Fibroblast of upper back skin (primary cell): ENCODE measurements at places on chromosomes 4 and X.

DNA sequence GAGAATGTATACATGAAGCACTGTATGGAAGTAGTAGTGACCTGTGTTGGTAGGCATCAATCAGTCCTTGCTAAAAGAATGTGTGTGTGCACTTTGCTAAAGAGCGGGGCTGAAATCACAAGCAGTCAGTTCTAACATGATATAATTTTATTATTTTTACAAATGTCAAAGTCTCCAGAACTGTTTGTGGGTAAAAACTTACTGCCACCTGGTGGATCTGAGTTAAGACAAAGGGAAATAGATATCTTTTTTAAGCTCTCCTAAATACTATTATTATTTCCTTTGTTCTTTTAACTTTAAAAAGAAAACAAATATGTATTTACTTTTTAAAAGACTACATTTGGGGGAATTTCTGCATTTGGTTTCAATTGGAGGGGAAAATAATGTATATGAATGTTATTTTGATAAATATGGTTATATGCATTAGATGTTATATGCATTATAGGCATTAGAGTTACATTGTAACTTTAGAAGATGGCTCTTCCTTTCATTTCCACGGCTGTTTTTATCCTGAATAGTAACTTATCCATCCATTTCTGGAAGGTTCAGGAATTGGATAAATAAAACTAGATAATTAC, 7.8 kb upstream of the CLOCK start:
- DNase-seq, result peak; percentile 57

DNA sequence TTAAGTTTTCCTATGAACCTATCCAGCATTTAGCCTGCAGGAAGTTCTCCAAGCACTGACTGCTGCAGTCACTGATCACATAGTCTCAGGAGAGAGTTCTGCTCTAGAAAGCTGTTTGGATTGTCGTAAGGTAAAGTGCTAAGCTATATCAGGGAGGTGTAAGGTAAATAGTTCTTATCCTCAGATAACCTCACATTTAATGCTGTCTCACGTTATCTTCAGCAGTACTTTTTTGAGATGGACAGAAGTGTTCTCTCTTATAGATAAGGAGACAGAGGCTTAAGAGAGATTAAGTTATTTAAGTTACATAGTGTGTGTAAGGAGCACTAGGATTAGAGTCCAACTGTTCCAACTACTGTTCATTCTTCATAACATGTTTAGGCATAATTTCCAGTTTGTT, 77.9 kb downstream of the STIM2 start:
- no peak for DNase-seq

- peak; percentile 0 for DNase-seq
Observed at GRCh38 chrX:134171661-134172587, 65.1 kb upstream of the CCDC160 start.

DNA sequence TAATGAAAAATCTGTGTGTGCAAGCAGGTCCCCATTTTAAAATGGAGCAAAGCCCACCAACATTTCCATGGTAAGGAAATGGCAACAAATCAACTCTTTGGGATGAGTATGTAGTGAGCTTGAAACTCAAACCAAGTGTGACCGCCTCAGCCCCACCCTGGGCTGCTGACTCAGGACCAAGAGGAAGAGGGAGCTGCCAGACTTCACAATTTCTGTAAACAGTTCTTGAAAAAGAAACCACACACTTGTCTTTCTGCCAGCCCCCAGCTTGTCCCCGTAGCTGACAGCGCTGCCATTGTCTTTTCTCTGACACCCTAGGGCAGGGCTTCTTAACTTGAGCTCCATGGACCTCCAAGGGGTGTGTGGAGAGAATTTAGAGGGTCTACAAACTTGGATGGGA, 10.3 kb downstream of the RTL5 start:
- DNase-seq, result peak; percentile 73

DNA sequence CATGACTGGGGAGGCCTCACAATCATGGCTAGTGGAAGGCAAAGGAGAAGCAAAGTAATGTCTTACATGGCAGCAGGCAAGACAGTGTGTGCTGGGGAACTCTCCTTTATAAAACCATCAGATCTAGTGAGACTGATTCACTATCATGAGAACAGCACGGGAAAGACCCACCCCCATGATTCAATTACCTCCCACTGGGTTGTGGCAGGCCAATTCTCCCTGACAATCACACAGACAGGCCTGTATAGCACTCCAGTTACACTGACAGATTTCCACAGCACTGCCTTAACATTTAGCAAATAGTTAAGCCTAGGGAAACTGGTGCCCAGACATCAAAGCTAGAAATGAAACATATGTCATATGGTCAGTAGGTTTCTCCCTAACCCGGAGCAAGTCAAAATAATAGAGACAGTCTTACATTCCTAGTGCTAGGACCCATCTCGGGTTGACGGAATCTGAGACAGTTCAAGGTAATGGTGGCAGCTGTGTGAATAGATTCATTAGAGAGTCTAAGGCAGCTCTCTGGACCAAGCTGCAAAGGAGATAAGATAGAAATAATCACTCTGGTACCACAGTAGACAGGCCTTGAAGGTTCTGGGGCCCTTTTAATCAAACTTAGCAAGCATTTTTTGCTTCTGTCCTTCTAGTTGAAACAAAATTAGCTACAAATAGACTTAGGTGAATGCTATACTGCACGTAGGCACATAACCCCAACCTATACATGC, 9.4 kb upstream of the HERC5 start:
- DNase-seq, result no peak

DNA sequence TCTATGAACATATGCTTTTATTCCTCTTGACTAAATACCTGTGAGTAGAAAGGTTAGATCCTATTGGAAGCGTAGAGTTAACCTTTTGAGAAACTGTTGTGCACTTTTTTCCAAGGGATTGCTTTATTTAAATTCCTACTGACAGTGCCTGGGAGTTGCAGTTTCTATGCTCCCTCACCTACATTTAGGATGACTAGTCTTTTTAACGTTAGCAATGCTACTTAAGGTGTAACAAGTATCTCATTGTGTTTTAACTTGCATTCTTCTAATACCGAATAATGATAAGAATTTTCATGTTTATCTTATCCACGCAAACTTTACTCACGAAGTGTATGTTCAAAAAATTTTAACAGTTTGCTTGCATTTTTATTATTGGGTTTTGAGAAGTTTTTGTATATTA, 1123.9 kb upstream of the PCDH7 start:
- DNase-seq, result no peak

- DNase-seq, result no peak
Observed at GRCh38 chrX:146006637-146007036, 189.0 kb downstream of the SLITRK2 start.

DNA sequence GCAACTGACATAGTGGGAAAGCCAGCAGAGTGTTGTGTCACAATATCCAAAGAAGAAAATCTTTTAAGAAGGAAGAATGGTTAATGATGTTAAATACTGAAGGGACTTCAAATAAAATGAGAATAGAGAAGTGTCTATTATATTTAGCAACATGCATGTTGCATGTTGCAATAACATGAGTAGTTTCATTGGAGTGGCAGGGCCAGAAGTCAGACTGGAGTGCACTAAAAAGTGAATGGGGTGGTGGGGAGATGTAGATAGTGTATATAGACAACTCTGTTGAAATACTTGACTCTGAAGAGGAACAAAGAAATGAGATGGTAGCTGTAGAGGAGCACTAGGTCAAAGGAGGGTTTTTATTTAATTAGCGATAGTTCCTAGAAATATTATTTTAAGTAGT, 9.5 kb upstream of the AMMECR1 start:
- no peak for DNase-seq

- DNase-seq, result peak; percentile 0
Observed at GRCh38 chrX:52608961-52609360, 45.7 kb downstream of the SSX7 start.
